ENCODE measurements at places on chromosomes 13 and 19.

GRCh38 chr19:53897459-53897858, 11.6 kb upstream of the CACNG7 start:
- DNase-seq, result no peak

DNA sequence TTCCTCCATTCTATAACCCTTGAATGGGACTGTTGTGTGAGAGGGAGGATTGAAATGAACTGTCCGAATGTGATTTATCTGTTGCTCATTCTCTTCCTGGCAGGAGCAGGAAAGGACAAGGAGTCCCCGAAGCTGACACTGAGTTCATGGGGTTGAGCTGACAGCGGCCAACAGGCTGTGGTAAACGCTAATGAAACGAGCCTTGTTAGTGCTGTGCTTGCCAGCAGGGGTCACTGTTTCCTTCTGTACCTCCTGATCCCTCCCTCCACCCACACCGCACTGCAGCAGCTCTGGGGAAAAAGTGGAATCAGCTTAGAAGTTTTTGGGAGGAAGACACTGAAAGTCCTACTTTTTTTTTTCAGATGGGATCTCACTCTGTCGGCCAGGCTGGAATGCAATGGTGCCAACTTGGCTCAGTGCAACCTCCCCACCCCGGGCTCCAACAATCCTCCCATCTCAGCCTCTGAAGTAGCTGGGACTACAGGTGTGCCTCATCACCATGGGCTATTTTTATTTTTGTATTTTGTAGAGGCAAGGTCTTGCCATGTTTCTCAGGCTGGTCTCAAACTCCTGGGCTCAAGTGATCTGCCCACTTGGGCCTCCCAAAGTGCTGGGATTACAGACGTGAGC, 6.7 kb upstream of the ZNF761 start:
- peak; percentile 78 for DNase-seq

DNA sequence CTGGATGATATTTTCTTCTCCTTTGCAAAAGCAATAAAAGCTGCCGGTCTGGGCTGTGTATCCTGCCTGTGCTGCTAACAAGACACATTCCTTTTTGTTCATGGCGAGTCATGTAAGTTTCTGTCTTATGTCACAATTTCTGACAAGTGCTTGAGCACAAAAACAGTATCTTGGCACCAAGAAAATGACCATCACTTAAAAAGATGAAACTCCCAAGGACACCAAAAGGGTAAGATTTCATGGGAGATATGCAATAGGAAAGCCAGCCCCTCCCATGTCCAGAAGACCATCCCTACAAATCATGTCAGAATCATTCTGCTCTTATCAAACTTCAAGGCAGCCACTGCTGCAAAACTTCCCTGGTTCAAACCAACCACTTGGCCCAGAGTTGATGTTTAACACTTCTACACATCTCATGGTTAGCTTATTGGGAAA, 375.4 kb upstream of the ZNF507 start:
- DNase-seq, result no peak

DNA sequence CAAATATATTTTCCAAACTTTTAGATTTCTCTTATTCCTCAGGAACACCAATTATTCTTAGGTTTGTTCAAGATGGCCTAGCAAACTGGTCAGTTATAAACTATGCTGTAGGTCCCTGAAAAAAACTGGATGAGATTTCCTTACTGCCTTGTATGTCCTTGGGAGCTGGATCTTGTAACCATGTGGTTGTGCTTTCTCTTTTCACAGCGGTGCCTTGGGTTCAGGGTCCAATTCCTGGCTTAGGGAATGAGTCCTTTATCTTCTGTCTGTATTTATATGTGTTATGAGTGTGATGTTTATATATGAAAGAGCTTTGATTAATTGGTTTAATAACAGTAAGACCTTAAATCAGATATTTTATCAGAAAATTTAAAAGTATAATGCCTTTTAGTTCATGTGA, 23.5 kb upstream of the GRTP1 start:
- no peak for DNase-seq
